ENCODE measurements at places on chromosomes 2 and 18.

- no peaks in the 10 kb centered on the region for H3K36me3 ChIP-seq
- no peaks in the 10 kb centered on the region for H3K4me1 ChIP-seq
- H3K27ac ChIP-seq = no peak overlapping the region
- H3K4me3 ChIP-seq = no peak overlapping the region
- H3K27me3 ChIP-seq = peaks cover 18% of the 10 kb centered on the region
Observed at GRCh38 chr2:22867973-22868372, 517.0 kb upstream of the KLHL29 start.

- H3K27me3 ChIP-seq = no peaks in the 10 kb centered on the region
- peaks cover 34% of the 10 kb centered on the region for H3K36me3 ChIP-seq
- H3K4me3 ChIP-seq = no peak overlapping the region
- peaks cover 5% of the 10 kb centered on the region for H3K4me1 ChIP-seq
Observed at GRCh38 chr2:239983004-239983778, 42.0 kb downstream of the NDUFA10 start.

- peaks cover 7% of the 10 kb centered on the region for H3K36me3 ChIP-seq
- no peak overlapping the region for H3K27ac ChIP-seq
- H3K4me3 ChIP-seq = no peak overlapping the region
- no peaks in the 10 kb centered on the region for H3K27me3 ChIP-seq
- H3K4me1 ChIP-seq = no peaks in the 10 kb centered on the region
- no peak for DNase-seq
Observed at GRCh38 chr18:58091099-58091611, 47.1 kb downstream of the NEDD4L start.

- no peaks in the 10 kb centered on the region for H3K4me1 ChIP-seq
- no peak overlapping the region for H3K27ac ChIP-seq
- H3K4me3 ChIP-seq = no peak overlapping the region
- no peak for DNase-seq
- no peaks in the 10 kb centered on the region for H3K36me3 ChIP-seq
Observed at GRCh38 chr2:72128059-72128842, 19.4 kb downstream of the CYP26B1 start.

DNA sequence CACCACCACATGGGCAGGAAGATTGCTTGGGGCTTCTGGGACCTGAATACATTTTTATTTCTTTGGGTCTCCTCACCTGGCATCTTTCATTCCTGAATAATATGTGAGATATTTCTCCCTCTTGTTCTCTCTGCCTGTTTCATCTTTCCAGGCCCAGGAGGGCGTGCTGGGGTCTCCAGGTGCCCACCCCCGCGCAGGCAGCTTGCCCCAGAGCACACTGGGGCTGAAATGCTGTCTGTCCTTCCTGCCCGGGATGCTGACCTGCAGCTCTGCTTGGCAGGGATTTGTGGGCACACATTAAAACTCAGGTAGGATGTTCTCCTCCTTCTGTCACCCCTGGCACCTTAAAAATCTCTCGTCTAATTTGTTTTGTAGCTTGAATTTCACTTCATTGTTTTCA is 39.7 kb upstream of the TEX51 start:
- H3K27me3 ChIP-seq = peaks cover 30% of the 10 kb centered on the region
- H3K36me3 ChIP-seq = no peaks in the 10 kb centered on the region
- DNase-seq = no peak
- no peak overlapping the region for H3K4me3 ChIP-seq

DNA sequence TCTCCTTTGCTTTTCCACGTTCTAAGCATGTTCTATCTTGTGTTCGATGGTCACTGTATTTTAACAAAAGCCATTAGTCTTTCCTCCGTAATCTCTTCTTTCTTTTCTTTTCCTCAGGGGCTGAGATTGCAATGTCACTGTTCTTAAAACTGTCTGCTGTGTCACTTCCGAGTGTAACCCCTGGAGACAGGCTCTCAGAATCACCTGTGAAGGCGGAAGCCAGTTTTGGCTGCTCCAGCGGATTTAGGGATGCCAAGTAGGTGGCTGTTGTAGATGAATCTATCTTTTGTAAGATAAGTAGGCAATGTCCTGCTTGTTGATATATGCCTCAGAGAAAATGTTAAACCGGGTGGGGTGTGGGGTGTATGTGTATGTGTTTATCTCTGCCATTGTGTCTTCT is 94.7 kb upstream of the L3MBTL4 start:
- no peaks in the 10 kb centered on the region for H3K36me3 ChIP-seq
- no peaks in the 10 kb centered on the region for H3K27me3 ChIP-seq
- H3K27ac ChIP-seq = no peak overlapping the region
- no peak for DNase-seq
- no peaks in the 10 kb centered on the region for H3K4me1 ChIP-seq
- H3K4me3 ChIP-seq = no peak overlapping the region

All from naive thymus-derived CD8-positive, alpha-beta T cell (primary cell).